SK-N-MC (cell line): ENCODE measurements at places on chromosomes 1 and 21.

DNA sequence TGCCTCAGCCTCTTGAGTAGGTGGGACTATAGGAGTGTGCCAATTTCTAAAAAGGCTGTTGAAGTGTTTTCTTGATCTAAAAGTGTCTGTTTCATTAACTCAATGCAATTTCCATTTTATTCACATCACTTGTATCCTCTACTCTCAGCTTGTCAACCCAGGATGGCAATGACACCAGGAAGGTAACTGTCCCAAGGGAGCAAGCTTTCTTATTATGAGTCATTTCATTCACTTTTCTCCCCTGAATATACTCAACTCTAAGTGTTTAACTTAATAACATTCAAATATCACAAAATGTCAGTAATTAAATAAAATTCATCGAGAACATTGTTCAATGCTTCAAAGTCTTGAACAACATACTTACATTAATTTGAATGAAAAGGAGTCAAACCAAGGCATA, 22.9 kb upstream of the GFI1 start:
- DNase-seq, result no peak

GRCh38 chr1:193674292-193674944, 488.0 kb upstream of the B3GALT2 start:
- no peak for DNase-seq

- DNase-seq, result no peak
These were observed 5.9 kb downstream of the GNAT2 start for GRCh38 chr1:109613361-109614147.

DNA sequence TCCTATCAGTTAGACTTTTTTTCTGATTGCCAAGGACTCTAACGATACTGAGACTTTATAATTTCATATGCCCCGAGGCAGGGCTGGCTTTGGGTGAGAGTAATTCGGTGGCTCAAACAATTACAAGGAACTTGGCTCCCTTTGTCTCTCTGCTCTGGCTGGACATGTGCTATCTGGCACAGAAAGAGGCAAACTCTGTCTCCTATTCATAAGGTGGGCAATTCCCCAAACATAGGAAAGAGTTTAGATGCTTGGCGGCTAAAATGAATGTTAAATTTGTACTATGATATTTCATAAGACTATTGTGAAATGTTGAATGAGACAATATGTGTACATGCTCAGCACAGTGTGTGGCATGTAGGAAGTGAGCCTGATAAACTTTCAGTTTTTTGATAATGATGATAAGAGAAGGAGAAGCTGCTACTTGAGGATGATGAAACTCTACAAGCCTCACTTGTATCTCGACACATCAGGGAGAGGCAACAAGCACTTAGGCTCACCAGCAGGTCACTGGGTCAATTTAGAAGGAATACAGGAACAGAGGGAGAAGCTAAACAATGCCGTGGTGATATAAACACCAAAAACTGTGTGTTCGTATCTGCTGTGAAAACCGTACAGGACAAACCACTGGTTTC, 12.6 kb upstream of the NTPCR start:
- no peak for DNase-seq

- DNase-seq, result no peak
These were observed 319.4 kb downstream of the KCNH1 start for GRCh38 chr1:210814382-210815123.

- no peak for DNase-seq
These were observed 4.4 kb downstream of the ST3GAL3 start for GRCh38 chr1:43711524-43712386.

DNA sequence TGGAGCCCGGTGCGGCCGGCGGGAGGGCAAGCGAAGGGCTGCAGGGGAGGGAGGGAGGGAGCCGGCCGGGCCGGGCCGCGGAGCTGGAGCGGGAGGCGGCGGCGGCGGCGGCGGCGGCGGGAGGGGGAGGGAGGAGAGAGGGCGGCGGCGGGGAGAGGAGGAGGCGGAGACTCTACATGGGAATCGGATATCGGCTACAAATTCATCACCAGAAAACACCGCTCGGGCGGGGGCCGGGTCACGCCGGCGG, at the start of gene AKT3:
Gene AKT3, minus strand, starts transcription at position 42 of the 250 bp plus-strand sequence. CDS start 7,073 bp downstream, outside the sequence.
- DNase-seq, result no peak

GRCh38 chr1:47611992-47612391, 174.1 kb downstream of the FOXD2 start:
- DNase-seq, result no peak

DNA sequence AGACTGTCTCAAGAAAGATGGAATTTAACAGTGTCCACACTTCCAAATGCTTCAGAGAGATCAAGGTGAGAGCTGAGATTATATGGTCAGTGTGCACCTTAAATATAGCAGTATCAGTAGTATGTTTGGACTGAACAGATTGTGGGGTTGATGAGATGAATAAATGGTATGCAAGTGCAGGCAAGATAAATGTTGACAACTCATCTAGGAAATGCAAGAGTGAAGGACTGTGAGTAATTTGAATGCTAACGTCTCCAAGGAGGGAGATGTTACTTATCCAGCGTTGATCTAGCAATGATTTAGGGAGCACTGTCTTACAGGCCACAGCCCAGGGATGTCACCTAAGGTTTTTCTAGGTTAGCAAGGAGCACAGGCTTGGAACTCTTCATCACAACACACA, 170.7 kb upstream of the GALNT2 start:
- DNase-seq, result no peak

GRCh38 chr1:94438692-94439276, 20.6 kb downstream of the ABCD3 start:
- no peak for DNase-seq

DNA sequence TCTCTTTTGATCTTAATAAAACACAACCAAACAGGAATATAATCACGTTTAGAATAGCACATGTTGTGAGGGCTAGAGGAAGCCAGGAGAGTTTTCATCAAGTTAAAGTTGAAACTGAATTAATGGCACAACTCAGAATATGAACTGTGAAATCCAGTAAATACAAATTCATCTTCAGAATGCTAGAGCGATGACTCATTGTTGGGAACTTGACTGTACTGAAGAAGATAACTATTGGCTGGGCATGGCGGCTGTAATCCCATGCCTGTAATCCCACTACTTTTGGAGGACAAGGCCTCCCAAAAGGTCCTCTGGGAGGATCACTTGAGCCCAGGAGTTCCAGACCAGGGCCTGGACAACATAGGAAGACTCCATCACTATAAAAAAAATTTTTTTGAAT, 8.8 kb downstream of the SYF2 start:
- no peak for DNase-seq

GRCh38 chr1:64839732-64840405, 95.0 kb downstream of the RAVER2 start:
- DNase-seq, result no peak

GRCh38 chr1:247435759-247436147, 19.8 kb downstream of the NLRP3 start:
- DNase-seq, result no peak

GRCh38 chr21:18244671-18245463, at the start of gene CHODL:
Gene CHODL, plus strand, starts transcription at chr21:18244833. Its CDS starts 391 bp downstream, at chr21:18245224.
- DNase-seq, result no peak
